ENCODE measurements at places on chromosomes 1 and 21.

- no peak for DNase-seq
Measured at GRCh38 chr1:35863881-35864625, 19.0 kb upstream of the AGO1 start.

GRCh38 chr1:9825093-9826074, 1.6 kb upstream of the CLSTN1 start:
- DNase-seq = no peak

DNA sequence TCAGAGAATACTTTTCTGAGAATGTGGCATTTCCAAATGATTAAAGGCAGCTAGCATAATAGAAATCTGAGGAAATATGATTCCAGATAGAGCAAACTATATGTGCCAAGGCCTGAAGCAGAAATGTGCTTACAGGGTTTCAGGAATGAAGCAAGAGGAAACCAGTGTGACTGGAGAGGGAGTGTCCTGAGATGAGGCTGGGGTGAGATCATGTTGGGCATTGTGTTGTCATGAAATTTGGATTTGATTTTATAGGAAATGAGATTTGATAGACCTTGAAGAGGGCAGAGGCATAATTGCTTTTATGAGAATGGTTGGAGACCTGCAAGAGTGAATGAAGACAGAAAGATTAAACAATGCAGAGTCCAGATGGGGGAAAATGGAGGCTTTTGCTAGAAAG, 338.1 kb upstream of the SNX7 start:
- no peak for DNase-seq

- peak; percentile 37 for DNase-seq
Measured at GRCh38 chr1:245154429-245155271, at the start of gene KIF26B. TSS of gene KIF26B (plus strand) at chr1:245154985. CDS start at chr1:245155425, 440 bp downstream.

- DNase-seq = no peak
Measured at GRCh38 chr1:9909234-9910046, 629 bp downstream of the CTNNBIP1 start.

DNA sequence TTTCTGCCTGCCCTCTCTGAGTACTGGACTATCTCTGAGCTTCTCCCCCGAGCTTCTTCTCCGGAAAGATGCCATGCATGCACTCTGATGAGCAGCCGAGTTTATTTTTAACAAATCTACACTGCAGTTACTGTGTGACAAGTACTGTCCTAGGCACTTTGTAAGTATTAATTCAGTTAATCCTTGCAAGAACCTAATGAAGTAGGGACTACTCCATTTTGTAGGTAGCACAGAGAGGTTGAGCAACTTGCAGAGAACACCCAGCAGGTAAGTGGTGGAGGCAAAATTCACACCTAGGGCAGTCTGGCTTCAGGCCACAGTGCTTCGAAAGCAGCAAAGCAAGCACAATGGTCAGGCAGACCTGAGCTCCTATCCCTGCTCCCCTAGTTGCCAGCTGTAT, 3.8 kb upstream of the TAL1 start:
- DNase-seq = no peak

- DNase-seq = no peak
Measured at GRCh38 chr1:65063025-65063424, 85.0 kb upstream of the AK4 start.

DNA sequence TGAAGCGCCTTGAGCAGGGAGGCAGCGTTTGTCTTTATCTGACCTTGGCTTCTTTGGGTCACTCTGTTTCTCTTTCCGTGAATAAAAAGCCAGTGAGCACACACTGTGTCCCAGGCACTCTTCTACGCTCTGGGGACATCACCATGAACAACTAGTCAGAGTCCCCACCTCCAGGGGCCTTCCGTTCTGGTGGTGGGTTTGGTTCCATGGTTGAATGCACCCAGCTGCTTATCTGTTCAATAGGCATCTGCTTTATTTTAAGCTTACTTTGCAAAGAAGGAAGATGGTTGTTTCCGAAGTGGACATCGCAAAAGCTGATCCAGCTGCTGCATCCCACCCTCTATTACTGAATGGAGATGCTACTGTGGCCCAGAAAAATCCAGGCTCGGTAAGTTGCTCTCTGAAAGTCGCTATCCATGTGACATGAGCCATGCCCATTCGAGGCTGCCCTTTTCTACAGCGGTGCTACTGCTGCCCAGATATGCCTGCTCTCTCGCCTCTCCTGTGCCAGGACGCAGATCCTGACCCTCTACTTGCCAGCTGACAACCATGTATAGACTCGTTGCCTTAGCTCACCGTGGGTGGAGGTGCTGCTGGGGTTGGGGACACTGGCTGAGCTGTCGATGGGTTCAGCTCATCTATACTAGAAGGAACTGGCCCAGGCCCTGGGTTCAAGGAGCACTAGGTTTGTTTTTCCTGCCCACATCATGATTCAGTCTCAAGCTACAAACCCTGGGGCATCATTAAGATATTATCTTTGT, 5.9 kb downstream of the MX1 start:
- DNase-seq = peak; percentile 27

- DNase-seq = no peak
Measured at GRCh38 chr1:67479146-67479891, 49.1 kb upstream of the SERBP1 start.

GRCh38 chr1:78607944-78608343, 12.3 kb upstream of the IFI44L start:
- DNase-seq = no peak

All from GM12892 (cell line).